IMR-90 (cell line): ENCODE measurements at places on chromosomes 1 and 21. TPM values are rescaled to one million over a fixed set of nuclear protein-coding genes. Genes with fewer than 3 reads are reported as not detected.

KIF21B gene
- 0.36 and 0.56 TPM in 2 replicates for total RNA-seq

CELA3A gene
- total RNA-seq = not detected in 2 replicates

NCF2 gene
- total RNA-seq = 2.8 and 3.2 TPM in 2 replicates

CR1L gene
- not detected in 2 replicates for total RNA-seq

RCC2 gene
- total RNA-seq = 24.0 and 24.2 TPM in 2 replicates

RGS8 gene
- not detected in 2 replicates for total RNA-seq

LHX8 gene
- total RNA-seq = not detected in 2 replicates

CRYBG2 gene
- total RNA-seq = not detected in 2 replicates

SLC50A1 gene
- 20.6 and 21.1 TPM in 2 replicates for total RNA-seq

CLDN19 gene
- total RNA-seq = not detected in 2 replicates

CDA gene
- total RNA-seq = 0.90 and 1.4 TPM in 2 replicates

BLACAT1 gene
- total RNA-seq = under 0.01 TPM in 1 of 2 replicates, not detected in the other

C1orf94 gene
- not detected in 2 replicates for total RNA-seq

CD34 gene
- total RNA-seq = under 0.01 TPM in 1 of 2 replicates, not detected in the other

CD58 gene
- 5.4 and 6.4 TPM in 2 replicates for total RNA-seq

TMCC2 gene
- 2.0 and 2.2 TPM in 2 replicates for total RNA-seq

OR2M3 gene
- total RNA-seq = not detected in 2 replicates

LIN28A gene
- not detected in 2 replicates for total RNA-seq

RPE65 gene
- under 0.01 TPM in 1 of 2 replicates, not detected in the other for total RNA-seq

CSF1 gene
- total RNA-seq = 9.4 and 14.3 TPM in 2 replicates

NTPCR gene
- 13.3 and 16.4 TPM in 2 replicates for total RNA-seq

LYPD8 gene
- total RNA-seq = not detected in 2 replicates

PTPN22 gene
- total RNA-seq = 0.18 and 0.28 TPM in 2 replicates

AGMAT gene
- 0.18 and 0.28 TPM in 2 replicates for total RNA-seq

ACKR1 gene
- not detected in 2 replicates for total RNA-seq

LCE6A gene
- total RNA-seq = not detected in 2 replicates

OR2W3 gene
- total RNA-seq = 0.28 and 0.54 TPM in 2 replicates
